Hematopoietic multipotent progenitor cell treated with erythropoietin and hydrocortisone succinate and interleukin-3 and kit ligand, for 6 days (in vitro differentiated cells): ENCODE measurements at places on chromosomes 7 and 10.

- DNase-seq: no peak
These were observed 32.2 kb upstream of the PPP1R9A start for GRCh38 chr7:94875201-94875600.

DNA sequence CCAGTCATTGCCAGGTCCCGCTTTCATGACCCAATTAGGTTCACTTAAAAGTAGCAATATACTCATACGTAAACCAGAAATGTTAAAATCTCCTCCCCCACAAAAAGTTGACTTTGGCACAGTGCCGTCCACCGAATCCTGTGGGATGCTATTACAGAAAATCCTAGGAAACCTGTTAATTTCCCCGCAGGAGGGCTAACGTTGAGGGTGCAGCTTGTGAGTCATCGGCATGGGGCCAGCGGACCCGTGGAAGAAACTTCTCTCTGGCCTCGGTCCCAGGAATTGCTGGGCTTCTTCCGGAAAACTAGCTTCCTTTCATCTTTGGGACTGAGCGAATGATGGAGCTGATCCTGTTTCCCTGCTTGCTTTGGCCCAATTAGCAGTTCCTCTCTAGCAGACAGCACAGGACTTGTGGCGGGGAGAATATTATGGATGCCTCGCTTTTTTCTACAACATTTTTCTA, 13.5 kb downstream of the CRYGN start:
- DNase-seq: no peak

- peak; percentile 47 for DNase-seq
These were observed 234.4 kb downstream of the TEX36 start for GRCh38 chr10:125448596-125448995.

- no peak for DNase-seq
These were observed 328.9 kb downstream of the PRPF18 start for GRCh38 chr10:13915710-13916109.

DNA sequence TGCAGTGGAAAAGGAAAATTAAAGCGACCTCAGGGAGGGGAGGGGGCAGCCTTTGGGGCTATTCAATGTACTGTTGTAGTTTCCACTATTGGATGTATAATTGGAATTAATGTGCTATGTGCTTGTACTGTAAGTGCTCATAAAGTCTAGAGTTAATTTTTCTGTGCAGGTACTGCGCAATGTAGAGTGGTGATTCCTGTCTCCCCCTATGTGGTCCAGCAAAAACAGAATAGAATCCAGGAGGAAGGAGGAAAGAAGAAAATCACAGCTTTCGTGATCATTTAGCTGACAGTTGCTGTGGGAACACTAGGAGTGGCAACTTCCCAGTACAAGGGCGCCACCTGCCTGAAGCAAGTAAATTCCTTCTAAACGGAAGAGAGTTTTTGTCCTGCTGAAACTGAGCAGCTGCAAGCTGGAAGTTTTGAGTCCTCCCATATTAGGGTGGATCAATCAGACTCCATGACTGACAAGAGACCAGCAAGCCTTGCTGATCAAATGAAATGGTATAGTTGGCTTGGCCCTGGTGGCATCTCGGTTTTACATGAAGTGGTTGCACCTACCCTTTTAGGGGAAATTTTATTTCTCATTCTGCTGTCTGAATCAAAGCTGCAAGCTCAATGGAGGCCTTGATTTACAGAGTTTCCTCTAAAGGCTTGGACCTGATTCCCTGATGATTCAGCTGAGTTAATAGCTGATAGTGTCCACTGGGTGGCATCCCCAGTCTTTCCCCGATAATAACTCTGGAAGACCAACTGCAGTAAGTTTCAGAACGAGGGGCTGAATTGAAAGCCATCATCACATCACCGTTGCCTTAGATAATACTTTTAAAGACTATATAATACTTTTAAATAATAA, 299.8 kb downstream of the HGF start:
- peak; percentile 67 for DNase-seq

DNA sequence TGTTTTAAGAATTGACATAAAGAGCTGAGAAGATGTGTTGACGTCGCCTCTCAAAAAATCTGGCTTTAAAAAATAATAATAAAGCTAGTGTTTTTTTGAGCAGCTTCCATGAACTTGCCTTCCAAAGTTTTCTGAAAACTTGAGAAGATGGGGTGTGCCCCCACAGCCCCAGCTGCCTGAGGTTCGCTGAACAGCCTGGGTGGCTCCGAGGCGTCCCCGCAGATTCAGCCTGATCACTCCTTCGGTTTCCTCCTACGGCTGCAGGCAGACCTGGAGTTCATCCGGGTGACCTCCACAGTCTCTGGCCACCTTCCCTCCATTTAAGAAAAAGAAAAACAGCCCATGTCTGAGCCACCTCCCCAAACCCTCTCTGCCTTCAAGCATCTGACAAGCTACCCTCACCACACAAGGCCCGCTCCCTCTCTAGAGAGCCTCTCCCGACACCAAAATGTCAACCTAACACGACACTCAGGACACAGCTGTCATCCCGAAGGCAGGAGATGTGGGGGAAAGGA, 177.8 kb downstream of the PTPRN2 start:
- no peak for DNase-seq

DNA sequence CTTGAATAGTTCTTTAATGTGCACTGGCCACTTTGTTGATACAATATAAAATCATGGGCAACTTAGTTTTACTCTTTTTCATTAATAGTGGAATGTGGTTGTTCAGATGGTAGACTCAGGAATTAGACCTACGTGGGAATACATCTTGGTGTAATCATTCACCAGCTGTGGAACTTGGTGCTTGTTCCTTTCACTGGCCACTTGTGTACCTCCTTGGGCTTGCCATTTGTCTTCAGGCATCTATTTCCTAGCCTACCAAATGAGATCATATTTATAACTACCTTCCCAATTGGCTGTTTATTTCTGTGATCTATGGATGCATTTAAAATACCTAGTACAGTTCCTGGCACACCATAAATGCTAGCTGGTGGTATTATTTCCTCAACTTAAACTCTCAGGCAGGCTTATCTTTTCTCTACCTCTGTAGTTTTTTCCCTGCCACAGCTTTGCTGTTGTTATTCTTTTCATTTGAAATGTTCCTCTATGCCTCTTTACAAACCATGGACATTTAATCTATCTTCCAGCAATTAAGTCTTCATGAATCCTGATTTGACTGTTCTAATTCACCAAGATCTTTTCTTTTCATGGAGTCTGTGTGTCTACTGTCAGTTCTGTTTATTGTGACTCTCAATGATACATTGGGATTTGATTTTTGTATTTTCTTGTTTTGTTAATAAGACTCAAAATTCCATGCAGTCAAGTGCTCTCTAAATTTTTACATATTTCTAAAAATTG, 113.0 kb downstream of the ADAM22 start:
- no peak for DNase-seq
